T-cell (primary cell): ENCODE measurements at places on chromosomes 2 and 18. TPM values are rescaled to one million over a fixed set of nuclear protein-coding genes. Genes with fewer than 3 reads are reported as not detected.
A peak's percentile ranks its signal among the peaks of the same experiment; 100 is the strongest.

GRCh38 chr2:175342085-175342484 is 160.6 kb upstream of the ATP5MC3 start:
- H3K4me3 ChIP-seq = no peak overlapping the region
- H3K27me3 ChIP-seq = no peaks in the 10 kb centered on the region
- no peaks in the 10 kb centered on the region for H3K36me3 ChIP-seq

DNA sequence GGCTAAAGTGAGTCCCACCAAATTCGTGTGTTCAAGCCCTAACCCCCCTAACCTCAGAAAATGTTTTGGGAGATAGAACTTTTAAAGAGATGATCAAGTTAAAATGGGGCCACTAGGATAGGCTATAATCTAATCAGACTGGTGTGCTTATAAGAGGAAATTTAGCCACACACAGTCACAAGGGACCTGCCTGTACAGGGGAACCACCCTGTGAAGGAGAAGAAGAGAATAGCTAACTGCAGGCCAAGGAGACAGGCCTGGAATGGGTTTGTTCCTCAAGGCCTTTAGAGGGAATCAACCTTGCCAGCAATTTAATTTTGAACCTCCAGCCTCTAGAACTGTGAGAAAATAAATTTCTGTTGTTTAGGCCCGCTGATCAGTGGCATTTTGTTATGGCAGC is 36.0 kb upstream of the TANK start:
- no peak overlapping the region for H3K27ac ChIP-seq
- no peaks in the 10 kb centered on the region for H3K4me1 ChIP-seq
- no peaks in the 10 kb centered on the region for H3K27me3 ChIP-seq
- DNase-seq = no peak
- H3K36me3 ChIP-seq = no peaks in the 10 kb centered on the region

DNA sequence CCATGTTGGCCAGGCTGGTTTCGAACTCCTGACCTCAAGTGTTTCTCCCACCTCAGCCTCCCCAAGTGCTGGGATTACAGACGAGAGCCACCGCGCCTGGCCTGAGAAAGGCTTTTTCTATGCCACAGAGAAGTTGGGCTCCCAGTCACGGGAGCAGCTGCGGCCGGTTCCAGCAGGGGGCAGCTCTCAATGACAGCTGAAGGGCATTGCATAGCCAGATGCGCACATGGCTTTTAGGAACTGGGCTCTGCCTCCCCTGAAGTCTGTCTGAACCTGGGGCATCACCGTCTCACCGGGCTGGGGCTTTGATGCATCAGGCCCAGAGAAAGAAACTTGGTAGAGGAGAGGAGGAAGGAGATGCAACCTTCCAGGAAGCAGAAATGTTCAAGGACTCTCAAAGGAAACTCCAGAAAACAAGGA is 84.2 kb upstream of the LAPTM4A start:
- peak; percentile 15 for DNase-seq
- H3K4me3 ChIP-seq = no peak overlapping the region
- no peaks in the 10 kb centered on the region for H3K36me3 ChIP-seq
- H3K27ac ChIP-seq = no peak overlapping the region

- peaks cover 5% of the 10 kb centered on the region for H3K4me1 ChIP-seq
- DNase-seq = no peak
- H3K4me3 ChIP-seq = no peak overlapping the region
- H3K27me3 ChIP-seq = peaks cover 13% of the 10 kb centered on the region
These were observed 11.3 kb upstream of the SPATA3 start for GRCh38 chr2:230984393-230985220.

DNA sequence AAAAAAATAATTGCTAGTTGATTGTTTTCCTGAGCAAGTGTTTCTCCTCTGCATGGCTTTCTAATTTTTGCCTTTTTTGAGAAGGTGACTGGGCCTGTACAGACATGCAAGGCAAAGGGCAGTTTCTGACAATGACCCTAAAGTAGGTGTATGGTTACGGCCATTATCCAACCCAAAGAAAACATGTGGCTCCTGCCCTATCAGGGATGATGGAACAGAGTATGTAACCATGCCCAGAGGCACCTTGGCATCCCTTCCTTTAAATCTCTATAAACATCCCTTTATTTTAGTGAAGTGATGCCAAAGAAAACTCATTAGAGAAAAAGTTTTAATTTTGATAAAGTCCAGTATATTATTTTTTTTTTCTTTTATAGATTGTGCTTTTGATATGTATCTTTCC is 217.5 kb downstream of the LPIN1 start:
- no peak overlapping the region for H3K4me3 ChIP-seq
- H3K27me3 ChIP-seq = no peaks in the 10 kb centered on the region
- no peaks in the 10 kb centered on the region for H3K4me1 ChIP-seq
- no peak overlapping the region for H3K27ac ChIP-seq

GRCh38 chr2:8307606-8308180 is 374.2 kb upstream of the ID2 start:
- no peak for DNase-seq
- H3K4me1 ChIP-seq = peaks cover 13% of the 10 kb centered on the region
- no peaks in the 10 kb centered on the region for H3K36me3 ChIP-seq

- no peaks in the 10 kb centered on the region for H3K36me3 ChIP-seq
- no peak for DNase-seq
These were observed 218.8 kb upstream of the ZEB2 start for GRCh38 chr2:144738749-144739148.

DNA sequence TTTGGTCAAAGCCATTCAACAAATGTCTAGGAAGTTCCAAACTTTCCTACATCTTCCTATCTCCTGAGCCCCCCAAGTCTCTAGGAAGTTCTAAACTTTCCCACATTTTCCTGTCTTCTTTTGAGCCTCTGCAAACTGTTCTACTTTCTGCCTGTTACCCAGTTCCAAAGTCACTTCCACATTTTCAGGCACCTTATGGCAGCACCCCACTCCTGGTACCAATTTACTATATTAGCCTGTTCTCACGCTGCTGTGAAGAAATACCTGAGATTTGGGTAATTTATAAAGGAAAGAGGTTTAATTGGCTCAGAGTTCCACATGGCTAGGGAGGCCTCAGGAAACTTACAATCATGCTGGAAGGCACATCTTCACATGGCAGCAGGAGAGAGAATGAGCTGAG is 869.2 kb downstream of the TDRD15 start:
- no peak overlapping the region for H3K4me3 ChIP-seq
- no peaks in the 10 kb centered on the region for H3K36me3 ChIP-seq
- H3K4me1 ChIP-seq = no peaks in the 10 kb centered on the region
- H3K27me3 ChIP-seq = no peaks in the 10 kb centered on the region
- DNase-seq = no peak

DNA sequence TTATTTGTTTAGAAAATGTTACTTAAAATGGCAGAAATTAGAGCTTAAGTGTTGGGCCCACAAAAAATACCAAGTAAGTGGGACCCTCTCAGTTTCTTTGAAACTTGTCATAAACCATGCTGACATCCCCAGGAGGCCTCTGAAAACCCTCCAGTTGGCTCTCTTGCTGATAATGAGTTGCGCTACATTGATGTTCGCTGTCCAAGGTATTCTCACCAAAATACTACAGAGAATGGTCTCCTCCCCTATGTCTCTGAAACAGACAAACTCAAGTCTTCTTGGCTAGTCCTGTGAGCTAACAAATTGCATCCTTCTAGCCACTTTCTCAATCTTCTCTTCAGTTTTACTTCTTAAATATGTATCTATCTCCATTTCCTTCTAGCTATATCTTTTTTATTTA is 669.4 kb downstream of the IRS1 start:
- H3K27ac ChIP-seq = no peak overlapping the region
- DNase-seq = no peak
- no peaks in the 10 kb centered on the region for H3K36me3 ChIP-seq
- H3K4me3 ChIP-seq = no peak overlapping the region
- no peaks in the 10 kb centered on the region for H3K4me1 ChIP-seq

DNA sequence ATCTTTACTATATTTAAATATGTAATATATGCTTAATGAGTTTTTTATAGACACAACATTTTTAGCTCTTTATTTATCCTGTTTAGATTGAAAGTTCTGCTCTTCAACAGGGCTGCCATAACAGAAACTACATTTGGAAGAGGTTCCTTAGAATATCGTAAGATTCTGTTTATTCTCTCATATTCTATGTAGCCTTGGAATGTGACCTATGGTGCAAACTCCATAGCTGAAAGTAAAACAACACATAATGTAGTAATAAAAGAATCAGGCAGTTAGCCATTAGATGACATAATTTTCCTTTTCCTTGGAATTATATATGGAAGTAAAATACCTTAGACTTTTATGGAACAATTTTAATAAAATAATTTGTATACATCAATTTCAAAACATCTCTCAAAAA is 91.3 kb downstream of the ZNF804A start:
- no peak overlapping the region for H3K4me3 ChIP-seq
- no peak overlapping the region for H3K27ac ChIP-seq
- no peaks in the 10 kb centered on the region for H3K36me3 ChIP-seq

GRCh38 chr18:9482790-9483189 is 7.5 kb downstream of the RALBP1 start:
- no peaks in the 10 kb centered on the region for H3K36me3 ChIP-seq
- H3K4me3 ChIP-seq = no peak overlapping the region

The GTF3C2 gene
- 82.1 TPM for total RNA-seq

The FOXI3 gene
- not detected for total RNA-seq

The EML6 gene
- 1.3 TPM for total RNA-seq

The MBD1 gene
- total RNA-seq = 136 TPM

The VWC2L gene
- total RNA-seq = not detected
